Stomach (tissue), 19 donors: ENCODE measurements at places on chromosomes 16 and 17. TPM values are rescaled to one million over a fixed set of nuclear protein-coding genes. Genes with fewer than 3 reads are reported as not detected.

CSH1 gene
- not detected for total RNA-seq

DNA sequence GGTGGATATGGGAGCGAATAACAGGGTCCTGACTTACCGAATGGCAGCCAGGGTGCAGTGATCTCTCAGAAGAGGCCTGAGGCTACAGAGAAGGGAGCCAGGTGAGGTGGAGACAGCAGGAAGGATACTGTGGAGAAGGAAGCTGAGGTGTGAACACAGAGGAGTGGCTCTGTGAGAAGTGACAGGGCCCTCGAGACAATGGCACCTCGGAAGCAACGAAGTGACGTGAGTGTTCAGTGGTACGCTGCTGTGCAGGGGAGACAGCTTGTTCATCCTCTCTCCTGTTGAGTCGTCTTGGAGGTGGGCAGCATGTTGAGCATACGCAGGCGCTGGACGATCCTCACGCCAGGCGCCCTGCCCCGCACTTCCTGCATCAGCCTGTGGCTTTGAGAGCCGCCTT is 390.3 kb downstream of the CPPED1 start:
- no peak for DNase-seq

- DNase-seq = peak; percentile 35
Observed at GRCh38 chr17:15268461-15268860, 3.3 kb upstream of the PMP22 start.

DNA sequence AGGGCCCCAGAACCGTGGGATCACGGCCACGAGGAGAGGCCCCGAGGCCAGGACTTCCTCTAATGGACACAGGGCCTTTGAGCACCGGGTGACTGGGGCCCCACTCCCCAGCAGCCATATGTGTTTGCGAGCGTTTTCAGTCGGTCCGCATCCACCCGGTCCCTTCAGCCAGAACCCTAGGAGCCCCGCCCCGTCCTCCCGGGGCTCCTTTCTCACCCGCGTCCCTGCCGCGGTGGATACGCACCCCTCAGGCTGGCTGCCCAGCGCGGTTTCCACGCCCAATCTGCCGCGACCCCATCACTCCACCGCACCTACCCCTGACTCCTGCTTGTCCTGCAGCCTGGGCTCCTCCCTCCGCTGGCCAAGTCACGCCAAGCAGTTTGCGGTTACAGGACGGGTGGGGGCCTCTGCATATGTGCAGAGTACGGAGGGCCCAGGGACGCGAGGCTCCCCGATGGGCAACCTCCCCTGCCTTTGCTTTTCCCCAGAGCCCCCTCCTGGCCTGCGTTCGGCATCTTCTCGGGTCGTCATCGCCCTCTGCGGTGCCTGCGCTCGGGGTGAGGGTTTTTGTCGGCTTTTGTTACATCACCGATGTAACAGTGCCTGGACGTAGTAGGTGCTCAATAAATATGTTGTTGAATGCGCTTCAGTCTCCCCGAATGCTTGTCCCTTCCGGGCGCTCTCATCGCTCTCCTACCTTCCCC is 1.0 kb upstream of the TTYH2 start:
- no peak for DNase-seq
